ENCODE measurements at places on chromosomes 4 and X.

GRCh38 chrX:141142946-141143345 lies 34.0 kb downstream of the LDOC1 start:
- no peak for DNase-seq

GRCh38 chrX:135185795-135186443 lies 14.7 kb upstream of the CT55 start:
- DNase-seq: no peak

DNA sequence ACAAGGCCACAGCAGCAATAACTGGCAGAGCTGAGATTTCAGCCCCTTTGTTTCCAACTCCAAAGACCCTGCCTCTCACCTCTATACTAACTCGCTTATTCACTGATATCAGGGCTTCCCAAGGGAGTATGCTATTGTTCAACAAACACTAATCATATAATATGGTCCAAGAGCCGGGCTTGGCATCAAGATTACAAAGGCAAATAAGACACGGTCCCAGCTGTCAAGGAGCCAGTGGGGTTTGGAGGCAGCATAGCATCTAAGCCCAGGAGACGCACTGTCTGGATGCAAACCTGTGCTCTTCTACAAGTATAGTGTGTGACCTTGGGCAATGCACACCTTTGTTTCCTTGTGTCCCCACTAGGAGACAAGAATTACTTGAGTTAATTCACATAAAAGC lies 28.7 kb downstream of the PAPSS1 start:
- no peak for DNase-seq

GRCh38 chrX:116009861-116010710 lies 160.5 kb upstream of the AGTR2 start:
- DNase-seq: peak; percentile 81

DNA sequence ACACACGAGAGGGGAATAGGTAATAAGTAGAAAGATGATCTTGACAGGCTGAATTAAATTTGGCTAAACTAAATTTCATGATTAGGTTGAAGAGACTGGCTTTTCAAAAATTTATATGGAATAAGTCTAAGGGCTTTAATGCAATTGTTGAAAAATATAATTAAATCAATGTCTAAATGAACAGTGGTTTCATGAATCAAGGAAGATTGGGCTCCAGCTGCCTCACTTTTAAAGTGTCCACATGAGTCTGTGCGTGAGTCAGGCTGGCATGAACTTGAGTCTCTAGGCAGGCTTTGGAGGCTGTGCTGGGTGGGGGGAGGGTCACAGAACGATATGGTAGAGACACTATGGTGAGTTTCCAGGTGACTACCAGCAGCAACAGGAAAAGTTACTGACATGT lies 111.9 kb downstream of the SORBS2 start:
- DNase-seq: no peak

DNA sequence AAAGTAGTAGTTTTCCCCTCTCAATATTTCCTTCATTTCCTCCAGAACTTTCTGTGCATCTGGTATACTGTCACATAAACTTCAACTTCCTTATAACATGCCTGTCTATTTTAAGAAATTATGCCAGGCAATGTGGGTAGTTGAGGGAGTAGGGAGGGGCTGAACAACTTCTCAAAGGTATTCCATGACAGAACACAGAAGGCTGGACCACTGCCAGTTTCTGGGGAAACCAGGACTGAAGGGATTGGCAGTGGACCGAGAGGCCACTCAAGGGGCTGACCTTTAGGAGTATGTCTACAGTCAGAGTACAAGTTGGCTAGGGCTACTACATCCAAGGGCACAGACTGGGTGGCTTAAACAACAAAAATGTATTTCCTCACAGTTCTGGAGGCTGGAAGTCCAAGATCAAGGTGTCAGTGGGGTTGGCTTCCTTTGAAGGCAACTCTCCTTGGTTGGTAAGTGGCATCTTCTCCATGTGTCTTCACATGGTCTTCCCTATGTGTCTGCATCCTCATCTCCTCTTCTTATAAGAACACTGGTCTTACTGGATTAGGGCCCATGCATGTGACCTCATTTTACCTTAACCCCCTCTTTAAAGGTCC lies 6.9 kb downstream of the SH3RF1 start:
- DNase-seq: no peak

DNA sequence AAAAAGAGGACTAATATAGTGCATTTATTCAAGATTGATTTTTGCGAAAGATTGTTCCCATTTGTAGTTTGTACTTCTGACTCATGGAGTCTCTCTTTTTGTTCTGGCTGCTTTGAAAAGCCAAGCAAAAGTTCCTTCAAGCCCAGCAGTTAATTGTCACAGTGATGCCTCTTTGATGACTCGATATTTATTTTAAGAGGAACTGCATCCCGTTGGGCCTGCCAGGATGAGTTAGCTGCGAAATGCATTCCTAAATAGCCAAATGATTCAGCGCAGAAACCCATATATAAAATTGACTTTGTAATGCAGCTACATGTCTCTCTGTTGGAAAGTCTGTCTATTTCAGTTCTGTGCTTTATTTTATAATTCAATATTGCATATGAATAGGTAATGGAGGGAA lies 295.1 kb downstream of the GBA3 start:
- DNase-seq: no peak

GRCh38 chr4:119290598-119290997 lies 31.3 kb downstream of the FABP2 start:
- DNase-seq: no peak

DNA sequence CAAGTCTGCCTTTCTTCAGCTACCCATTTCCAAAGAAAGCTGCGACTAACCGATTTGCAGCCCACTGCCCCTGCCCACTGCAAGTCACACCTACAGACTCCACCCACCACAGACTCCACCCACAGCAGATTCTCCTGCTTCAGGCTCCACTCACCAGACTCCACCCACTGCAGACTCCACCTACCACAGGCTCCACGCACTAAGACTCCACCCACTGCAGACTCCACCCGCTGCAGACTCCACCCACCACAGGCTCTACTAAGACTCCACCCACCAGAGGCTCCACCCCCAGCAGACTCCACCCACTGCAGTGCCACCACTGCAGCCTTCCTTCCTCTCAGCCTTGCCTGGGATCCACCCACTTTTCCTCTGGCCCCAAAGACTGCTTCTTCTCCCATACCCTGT lies 41.3 kb downstream of the ABLIM2 start:
- no peak for DNase-seq

- peak; percentile 85 for DNase-seq
Measured at GRCh38 chr4:10457255-10457801, at the start of gene ZNF518B. Gene ZNF518B, minus strand, starts transcription at chr4:10457426. Its CDS starts 11,098 bp downstream, at chr4:10446328.

DNA sequence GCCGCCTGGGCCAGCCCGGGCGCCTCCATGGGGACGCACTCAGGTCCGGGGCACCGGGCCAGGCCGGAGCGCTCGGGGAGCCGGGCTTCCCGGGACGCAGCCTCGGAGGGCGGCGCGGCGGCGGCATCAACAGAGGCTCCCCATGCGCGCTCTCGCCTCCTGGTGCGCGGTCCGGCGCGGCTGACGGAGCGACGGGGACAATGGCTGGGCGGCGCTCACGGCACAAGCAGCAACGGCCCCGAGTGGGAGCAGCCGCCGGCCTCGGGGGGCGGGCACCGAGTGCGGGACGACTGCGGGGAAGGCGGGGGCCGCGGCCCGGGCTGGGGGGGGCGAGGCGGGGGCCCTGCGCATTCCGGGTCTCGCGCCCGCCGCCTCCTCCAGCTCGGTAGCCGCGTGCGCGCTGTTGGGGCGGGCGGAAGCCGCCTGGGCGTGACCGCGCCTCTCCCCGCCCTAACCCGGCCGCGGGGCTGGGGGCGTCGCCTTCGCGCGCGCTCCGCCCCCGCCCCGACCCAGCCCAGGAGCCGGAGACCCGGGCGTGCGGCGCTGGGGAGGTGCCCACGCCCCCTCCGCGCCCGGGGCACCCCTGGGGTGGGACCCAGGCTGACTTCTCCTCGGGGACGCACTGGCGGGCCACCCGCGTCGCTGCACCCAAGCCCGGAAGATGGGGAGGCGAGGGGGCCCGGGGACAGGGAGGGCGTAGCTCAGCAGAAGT lies at the start of gene PRKX:
PRKX (minus strand) TSS at position 425 of the 712 bp plus-strand sequence; CDS start at position 29, 396 bp downstream.
- DNase-seq: peak; percentile 73

GRCh38 chr4:185566425-185566824 lies 31.1 kb upstream of the PDLIM3 start:
- no peak for DNase-seq

DNA sequence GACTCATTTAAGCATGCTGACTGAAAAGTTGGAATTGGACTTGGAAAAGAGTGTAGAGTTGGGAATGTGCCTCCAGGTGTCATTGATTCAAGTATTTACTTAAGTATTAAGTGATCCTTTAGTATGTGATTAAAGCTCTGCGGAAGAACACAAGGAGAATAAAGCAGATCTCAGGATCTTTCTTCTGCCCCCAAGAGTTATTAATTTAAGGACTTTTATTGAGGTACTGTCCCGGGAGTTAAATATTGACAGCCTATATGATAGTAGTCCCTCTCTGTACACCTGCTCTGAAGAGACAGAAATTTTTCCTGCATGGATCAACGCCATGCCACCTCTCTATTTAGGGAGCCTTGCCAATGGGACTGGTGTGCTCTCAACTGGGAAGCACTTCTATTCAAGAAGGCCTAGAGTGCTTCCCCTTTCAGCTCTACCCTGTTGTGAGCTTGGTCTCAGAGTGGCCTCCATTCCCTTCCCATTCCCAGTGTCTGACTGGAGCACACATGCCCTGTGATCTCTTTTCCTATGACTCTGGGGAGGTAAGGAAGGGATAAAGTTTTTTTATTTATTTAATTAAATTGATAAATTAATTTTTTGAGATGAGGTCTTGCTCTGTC lies 75.9 kb downstream of the SHISA3 start:
- DNase-seq: no peak

DNA sequence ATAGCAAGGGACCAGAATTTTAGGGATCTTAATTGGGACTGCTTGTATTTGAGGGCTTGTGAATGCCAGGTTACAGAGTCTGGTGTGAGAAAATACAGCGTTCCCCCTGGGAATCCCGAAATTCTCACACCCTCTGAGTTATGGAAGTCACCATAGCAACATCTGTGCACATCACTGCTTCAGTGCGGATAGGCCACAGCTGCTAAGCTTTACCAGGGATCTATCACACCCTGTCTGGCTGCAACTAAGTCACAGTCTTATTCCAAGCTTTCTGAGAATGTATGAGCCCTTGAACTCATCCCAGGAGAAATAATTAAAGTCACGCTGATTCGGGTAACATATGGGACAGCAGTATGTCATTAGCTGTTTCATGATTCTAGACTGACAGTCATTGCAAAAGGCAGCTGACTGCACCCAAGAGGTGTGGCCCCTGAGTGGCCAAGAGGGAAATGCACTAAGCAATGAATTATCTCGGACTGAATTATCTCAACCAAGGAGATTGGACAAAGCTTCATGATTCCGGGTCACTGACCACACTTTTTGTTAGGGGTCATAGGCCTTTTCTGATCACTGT lies 46.7 kb upstream of the BTC start:
- no peak for DNase-seq

- DNase-seq: no peak
Measured at GRCh38 chr4:138868562-138868961, 147.0 kb upstream of the NOCT start.

Measured in right forelimb (tissue), 1 donor.